Heart left ventricle (tissue), 16 donors: ENCODE measurements at places on chromosomes 1 and 21. TPM values are rescaled to one million over a fixed set of nuclear protein-coding genes. Genes with fewer than 3 reads are reported as not detected.

The RPAP2 gene
- polyA plus RNA-seq = 7.3 TPM

GRCh38 chr1:11116318-11116717, 16.6 kb upstream of the EXOSC10 start:
- no peaks in the 10 kb centered on the region for H3K27me3 ChIP-seq
- DNase-seq = no peak
- H3K27ac ChIP-seq = no peak overlapping the region
- peaks cover 97% of the 10 kb centered on the region for H3K36me3 ChIP-seq
- H3K4me3 ChIP-seq = no peak overlapping the region
- H3K4me1 ChIP-seq = no peaks in the 10 kb centered on the region

DNA sequence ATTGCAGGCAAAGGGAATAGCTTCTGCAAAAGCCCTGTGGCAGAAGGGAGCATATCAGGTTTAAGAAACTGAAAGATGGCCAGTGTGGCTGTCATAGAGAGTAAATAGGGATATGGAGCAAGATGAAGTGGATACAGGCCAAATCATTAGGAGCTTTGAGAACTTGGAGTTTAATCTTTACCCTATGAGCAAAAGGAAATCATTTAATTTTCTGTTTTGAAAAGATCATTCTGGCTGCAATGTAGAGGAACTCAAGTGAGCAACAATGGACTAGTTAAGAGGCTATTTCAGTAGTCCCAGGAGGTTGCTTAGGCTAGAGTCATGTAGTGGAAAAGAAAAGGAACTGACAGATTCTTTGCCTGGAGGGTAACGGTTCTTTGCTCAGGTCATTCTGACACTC, 47.2 kb downstream of the RAP1A start:
- DNase-seq = no peak
- H3K4me3 ChIP-seq = no peak overlapping the region
- no peaks in the 10 kb centered on the region for H3K27me3 ChIP-seq
- peaks cover 50% of the 10 kb centered on the region for H3K4me1 ChIP-seq
- H3K36me3 ChIP-seq = no peaks in the 10 kb centered on the region

- H3K36me3 ChIP-seq = no peaks in the 10 kb centered on the region
Measured at GRCh38 chr1:221612047-221612777, 129.7 kb downstream of the DUSP10 start.

The OLIG2 gene
- polyA plus RNA-seq = not detected

The CASZ1 gene
- polyA plus RNA-seq = 50.0 TPM

DNA sequence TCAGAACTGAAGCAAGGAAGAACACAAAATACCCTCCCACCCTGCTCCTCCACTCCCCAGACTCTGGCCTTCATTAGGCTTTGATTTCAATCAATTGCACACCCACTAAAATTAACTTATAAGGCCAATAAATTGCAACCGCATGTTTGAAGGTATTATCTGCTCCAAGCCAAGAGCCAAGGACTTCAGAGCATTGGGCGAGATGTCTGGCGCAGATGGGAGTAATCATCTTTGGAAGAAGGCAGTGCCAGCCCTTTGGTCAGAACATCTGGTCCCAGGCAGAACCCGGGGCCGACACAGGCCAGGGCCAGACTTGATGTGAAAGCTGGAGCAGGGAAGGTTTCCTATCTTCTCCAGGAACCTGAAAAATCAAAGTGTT, 60.0 kb downstream of the SLC66A1 start:
- peaks cover 52% of the 10 kb centered on the region for H3K4me1 ChIP-seq
- H3K36me3 ChIP-seq = peaks cover 9% of the 10 kb centered on the region
- no peak overlapping the region for H3K27ac ChIP-seq
- H3K27me3 ChIP-seq = no peaks in the 10 kb centered on the region
- DNase-seq = no peak

- no peak overlapping the region for H3K4me3 ChIP-seq
- no peaks in the 10 kb centered on the region for H3K36me3 ChIP-seq
- H3K27me3 ChIP-seq = no peaks in the 10 kb centered on the region
Measured at GRCh38 chr21:39601187-39601928, 11.4 kb upstream of the B3GALT5 start.

DNA sequence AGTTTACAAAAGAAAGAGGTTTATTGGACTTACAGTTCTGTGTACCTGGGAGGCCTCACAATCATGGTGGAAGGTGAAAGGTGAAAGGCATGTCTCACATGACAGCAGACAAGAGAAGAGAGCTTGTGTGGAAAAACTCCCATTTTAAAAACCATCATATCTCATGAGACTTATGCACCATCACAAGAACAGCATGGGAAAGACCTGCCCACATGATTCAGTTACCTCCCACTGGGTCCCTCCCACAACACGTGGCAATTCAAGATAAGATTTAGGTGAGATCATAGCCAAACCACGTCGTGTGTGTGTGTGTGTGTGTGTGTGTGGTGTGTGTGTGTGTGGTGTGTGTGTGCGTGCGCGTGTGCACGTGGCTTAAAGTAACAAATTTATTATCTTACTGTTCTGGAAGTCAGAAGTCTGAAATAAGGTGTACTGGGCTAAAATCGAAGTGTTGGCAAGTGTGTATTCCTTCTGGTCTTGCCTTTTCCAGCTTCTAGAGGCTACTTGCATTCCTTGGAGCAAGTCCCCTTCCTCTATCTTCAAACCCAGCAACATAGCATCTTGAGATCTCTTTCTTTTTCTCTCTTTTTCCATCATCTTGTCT, 48.1 kb upstream of the MPC2 start:
- H3K27me3 ChIP-seq = no peaks in the 10 kb centered on the region
- peaks cover 19% of the 10 kb centered on the region for H3K36me3 ChIP-seq
- no peak overlapping the region for H3K27ac ChIP-seq
- no peak for DNase-seq
- H3K4me3 ChIP-seq = no peak overlapping the region

DNA sequence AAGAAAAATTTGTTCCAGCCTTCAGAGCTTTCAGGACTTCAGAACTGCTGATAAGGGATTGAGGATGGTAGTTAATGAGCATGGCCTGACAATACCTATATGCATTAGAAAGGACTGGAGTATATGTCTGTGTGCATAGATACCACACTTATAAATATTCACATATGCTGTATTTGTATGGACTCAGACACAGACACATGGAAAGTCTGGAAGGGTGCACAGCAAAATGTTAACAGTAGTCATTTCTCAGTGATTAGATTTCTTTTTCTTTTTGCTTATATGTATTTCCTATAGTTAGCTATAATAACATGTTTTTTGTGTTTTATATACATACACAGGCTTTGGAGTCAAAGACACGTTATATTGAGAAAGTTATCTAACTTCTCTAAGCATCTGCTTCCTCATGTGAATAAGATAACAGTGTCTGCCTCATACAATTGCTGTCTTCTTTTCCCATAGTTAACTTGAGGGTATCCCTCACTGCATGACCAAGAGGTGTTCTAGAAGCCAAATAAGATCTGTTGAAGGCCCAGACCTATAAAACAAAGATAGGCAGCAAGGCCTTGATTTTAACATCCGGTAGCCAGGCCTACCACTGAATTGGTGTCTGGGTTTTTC, 31.3 kb downstream of the INPP5B start:
- H3K27ac ChIP-seq = peak overlapping the region; percentile 20
- no peak for DNase-seq
- H3K4me1 ChIP-seq = peaks cover 33% of the 10 kb centered on the region

DNA sequence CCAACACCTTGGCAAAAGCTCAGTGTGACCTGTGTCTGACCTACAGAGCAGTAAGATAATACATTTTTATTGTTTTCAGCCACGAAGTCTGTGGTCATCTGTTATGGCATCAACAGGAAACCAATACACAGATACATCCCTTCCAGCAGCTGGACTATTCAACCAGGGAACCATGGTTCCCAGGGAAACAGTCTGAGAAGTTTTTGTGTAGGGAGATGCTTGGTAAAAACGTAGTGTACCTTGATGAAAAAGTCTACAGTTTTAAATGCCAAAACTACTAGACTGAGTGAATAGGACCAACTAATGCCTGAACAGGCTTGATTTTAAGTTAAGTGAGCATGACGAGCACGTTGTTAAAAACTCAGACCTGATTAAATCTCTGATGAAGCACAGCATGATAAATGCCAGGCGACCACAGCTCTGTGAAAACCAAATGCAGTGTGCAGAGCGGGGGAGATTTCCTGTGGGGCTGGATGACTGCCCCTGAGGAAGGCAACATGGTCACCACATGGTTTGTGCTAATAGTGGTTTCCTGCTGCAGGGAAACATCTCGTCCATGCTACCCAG, 228.9 kb downstream of the TNR start:
- peaks cover 3% of the 10 kb centered on the region for H3K27me3 ChIP-seq
- peaks cover 11% of the 10 kb centered on the region for H3K4me1 ChIP-seq
- no peaks in the 10 kb centered on the region for H3K36me3 ChIP-seq
- peak; percentile 25 for DNase-seq
- no peak overlapping the region for H3K27ac ChIP-seq

- H3K36me3 ChIP-seq = no peaks in the 10 kb centered on the region
- H3K27ac ChIP-seq = peak overlapping the region; percentile 75
Measured at GRCh38 chr1:6006882-6007281, 14.7 kb upstream of the NPHP4 start.

The S100A14 gene
- polyA plus RNA-seq = 4.4 TPM

The OPRD1 gene
- under 0.01 TPM for polyA plus RNA-seq

DNA sequence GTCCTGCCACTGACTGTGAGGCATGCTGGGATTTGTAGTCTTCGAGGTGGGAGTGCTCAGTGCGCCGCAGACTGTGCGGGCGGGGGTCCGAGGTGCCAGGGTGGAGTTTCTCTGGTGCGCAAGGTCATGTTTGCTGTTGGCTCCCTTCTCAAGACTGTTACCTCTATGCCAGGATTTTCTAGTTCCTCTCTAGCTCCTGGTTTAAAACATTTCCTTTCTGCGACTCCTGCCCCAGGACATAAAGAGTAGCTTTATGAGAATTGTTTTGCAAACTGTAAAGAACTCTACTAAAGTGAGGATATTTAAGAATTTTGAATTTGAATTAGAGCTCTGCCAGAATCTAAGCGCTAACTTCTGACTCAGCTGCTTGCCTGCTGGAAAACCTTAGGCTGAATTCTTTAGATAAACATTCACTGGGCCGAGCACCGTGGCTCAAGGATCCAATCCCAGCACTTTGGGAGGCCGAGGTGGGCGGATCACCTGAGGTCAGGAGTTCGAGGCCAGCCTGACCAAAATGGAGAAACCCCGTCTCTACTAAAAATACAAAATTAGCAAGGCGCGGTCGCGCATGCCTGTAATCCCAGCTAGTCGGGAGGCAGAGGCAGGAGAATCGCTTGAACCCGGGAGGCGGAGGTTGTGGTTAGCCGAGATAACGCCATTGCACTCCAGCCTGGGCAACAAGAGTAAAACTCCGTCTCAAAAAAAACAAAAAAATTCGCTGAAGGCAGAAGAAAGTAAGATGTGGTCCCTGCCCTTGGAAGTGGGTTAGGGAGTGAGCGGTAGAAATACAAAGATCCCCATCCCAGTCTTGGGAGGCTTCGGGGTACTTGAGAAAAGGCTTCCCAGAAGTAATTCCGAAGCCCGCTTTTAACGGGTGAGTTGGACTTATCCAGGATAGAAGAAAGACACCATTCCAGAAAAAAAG, 992 bp upstream of the USP48 start:
- H3K4me1 ChIP-seq = peaks cover 24% of the 10 kb centered on the region
- peak overlapping the region; percentile 95 for H3K4me3 ChIP-seq
- H3K27ac ChIP-seq = peak overlapping the region; percentile 98
- DNase-seq = no peak
- no peaks in the 10 kb centered on the region for H3K36me3 ChIP-seq
- no peaks in the 10 kb centered on the region for H3K27me3 ChIP-seq

GRCh38 chr1:54542962-54543539, 5.0 kb upstream of the ACOT11 start:
- no peaks in the 10 kb centered on the region for H3K27me3 ChIP-seq
- no peak for DNase-seq
- peak overlapping the region; percentile 48 for H3K4me3 ChIP-seq
- peak overlapping the region; percentile 55 for H3K27ac ChIP-seq
- peaks cover 7% of the 10 kb centered on the region for H3K4me1 ChIP-seq
- no peaks in the 10 kb centered on the region for H3K36me3 ChIP-seq

DNA sequence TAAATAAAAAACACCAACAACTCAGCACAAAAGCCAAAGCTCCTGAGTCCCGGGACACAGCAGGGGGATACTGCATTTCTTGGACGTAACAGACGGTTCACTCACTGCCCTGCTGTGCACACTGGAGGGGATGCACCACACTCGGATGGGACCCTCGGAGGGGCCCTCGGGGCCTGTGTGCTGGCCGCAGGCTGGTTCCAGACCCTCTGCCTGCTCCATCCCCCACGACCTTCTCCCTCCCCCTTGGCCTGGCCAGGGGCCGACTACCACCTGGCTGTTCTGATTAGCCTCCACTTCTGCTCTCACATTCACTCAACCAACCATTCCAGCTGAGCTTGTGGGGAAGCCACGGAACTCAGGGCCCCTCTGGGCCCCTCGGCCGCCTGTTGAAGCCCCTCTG, 64.9 kb downstream of the ACOT7 start:
- H3K27ac ChIP-seq = no peak overlapping the region
- H3K4me3 ChIP-seq = no peak overlapping the region
- peaks cover 5% of the 10 kb centered on the region for H3K36me3 ChIP-seq
- H3K4me1 ChIP-seq = peaks cover 23% of the 10 kb centered on the region

The KLHL17 gene
- polyA plus RNA-seq = 5.5 TPM

The ARHGEF16 gene
- 0.76 TPM for polyA plus RNA-seq

- H3K4me3 ChIP-seq = no peak overlapping the region
- H3K4me1 ChIP-seq = no peaks in the 10 kb centered on the region
- H3K27me3 ChIP-seq = no peaks in the 10 kb centered on the region
- H3K36me3 ChIP-seq = no peaks in the 10 kb centered on the region
- DNase-seq = no peak
Measured at GRCh38 chr1:192104852-192105251, 53.4 kb upstream of the RGS18 start.

GRCh38 chr1:161074676-161075368, 5.1 kb upstream of the ARHGAP30 start:
- H3K4me3 ChIP-seq = no peak overlapping the region
- no peaks in the 10 kb centered on the region for H3K4me1 ChIP-seq
- no peaks in the 10 kb centered on the region for H3K36me3 ChIP-seq
- H3K27me3 ChIP-seq = no peaks in the 10 kb centered on the region
- DNase-seq = no peak

DNA sequence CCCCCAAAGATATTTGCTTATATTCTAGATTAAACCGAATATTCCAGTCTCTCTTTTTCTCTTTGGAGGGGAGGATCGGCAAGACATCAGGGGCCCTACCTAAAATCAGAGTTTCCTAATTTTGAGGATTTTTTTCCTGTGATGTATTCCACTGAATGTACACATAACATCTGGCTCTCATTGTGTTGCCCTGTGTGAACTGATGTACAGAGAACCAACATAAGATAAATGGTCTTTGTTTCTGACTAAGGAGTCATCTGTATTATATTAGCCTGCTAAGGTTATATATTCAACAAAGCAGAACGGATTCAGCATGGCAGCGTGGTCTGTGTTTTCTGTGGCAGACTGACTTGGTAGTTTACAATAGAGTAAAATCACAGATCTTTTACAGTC, 114.8 kb upstream of the NCAM2 start:
- H3K4me1 ChIP-seq = no peaks in the 10 kb centered on the region
- H3K27ac ChIP-seq = no peak overlapping the region
- DNase-seq = no peak
- no peak overlapping the region for H3K4me3 ChIP-seq
- H3K36me3 ChIP-seq = no peaks in the 10 kb centered on the region

DNA sequence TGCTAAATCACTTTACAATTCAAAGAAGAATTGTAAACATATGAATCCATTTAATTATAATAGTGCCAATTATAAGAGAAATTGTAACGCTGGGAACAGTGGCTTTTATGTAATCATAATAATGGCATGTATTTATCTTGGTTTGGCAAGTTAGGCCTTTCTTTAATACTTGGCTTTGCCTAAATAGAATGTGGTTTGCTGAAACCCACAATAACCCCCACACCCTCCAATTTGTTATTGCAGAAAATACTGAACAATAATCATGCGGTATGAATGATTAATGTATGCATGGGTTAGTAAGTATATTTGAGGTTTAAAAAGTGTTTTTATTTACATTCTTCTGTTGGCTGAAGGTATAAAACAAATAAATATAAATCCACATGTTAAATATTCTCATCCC, 138.2 kb downstream of the NFIA start:
- no peak for DNase-seq
- H3K27ac ChIP-seq = no peak overlapping the region
- H3K27me3 ChIP-seq = no peaks in the 10 kb centered on the region

The ETV3L gene
- polyA plus RNA-seq = not detected
